ENCODE measurements at places on chromosomes 11 and 22. TPM values are rescaled to one million over a fixed set of nuclear protein-coding genes. Genes with fewer than 3 reads are reported as not detected.

Gene TESMIN
- total RNA-seq: 1.3 TPM

Gene OR2AG2
- 0.39 TPM for total RNA-seq

Gene LRRC56
- total RNA-seq: 0.54 TPM

Gene LYVE1
- 8.3 TPM for total RNA-seq

Gene TRAPPC4
- total RNA-seq: 33.6 TPM

Gene OR52I1
- not detected for total RNA-seq

Gene ABCC8
- total RNA-seq: 0.26 TPM

Gene CHRDL2
- total RNA-seq: not detected

Gene LAMTOR1
- total RNA-seq: 87.4 TPM

Gene OR4D5
- not detected for total RNA-seq

Gene OR4D10
- not detected for total RNA-seq

Gene PRAME
- total RNA-seq: 0.43 TPM

Gene ASPHD2
- total RNA-seq: 2.6 TPM

Gene RPS6KB2
- 35.3 TPM for total RNA-seq

Gene RAPSN
- total RNA-seq: not detected

Gene OR8D1
- not detected for total RNA-seq

Gene C11orf86
- total RNA-seq: not detected

Gene KIRREL3
- total RNA-seq: 1.6 TPM

Gene MOGAT2
- 0.13 TPM for total RNA-seq

Gene AKIP1
- total RNA-seq: 30.3 TPM

Gene OR52E1
- total RNA-seq: not detected

Gene TMPRSS5
- total RNA-seq: 0.22 TPM

Gene SMTNL1
- total RNA-seq: not detected

Gene KCTD14
- total RNA-seq: 3.7 TPM

Gene CNTF
- total RNA-seq: 1.5 TPM

Gene PKNOX2
- 4.6 TPM for total RNA-seq

Gene MPPED2
- 3.4 TPM for total RNA-seq

Gene C11orf16
- not detected for total RNA-seq

Gene GAL3ST3
- 0.32 TPM for total RNA-seq

Gene RTCB
- 89.9 TPM for total RNA-seq

Gene RIBC2
- 0.76 TPM for total RNA-seq

Gene MEN1
- total RNA-seq: 12.3 TPM

Gene DDX17
- 461 TPM for total RNA-seq

Gene HTR3A
- total RNA-seq: not detected

Gene POU2AF2
- total RNA-seq: not detected

Gene OSM
- total RNA-seq: not detected

Gene BIK
- total RNA-seq: not detected

Gene DENND6B
- 3.7 TPM for total RNA-seq

Gene LRP5
- 20.0 TPM for total RNA-seq

Gene CHRM1
- not detected for total RNA-seq

Gene CCDC188
- 1.3 TPM for total RNA-seq

Gene GDPD4
- total RNA-seq: not detected

Gene SLN
- total RNA-seq: not detected

Gene RBM14
- total RNA-seq: 30.6 TPM

Gene POTEH
- total RNA-seq: not detected

Gene TMEM9B
- 67.1 TPM for total RNA-seq

Gene CSNK2A3
- 2.7 TPM for total RNA-seq

All from articular chondrocyte of knee joint (primary cell).